HEK293T (cell line): ENCODE measurements at places on chromosomes 16 and 17.

DNA sequence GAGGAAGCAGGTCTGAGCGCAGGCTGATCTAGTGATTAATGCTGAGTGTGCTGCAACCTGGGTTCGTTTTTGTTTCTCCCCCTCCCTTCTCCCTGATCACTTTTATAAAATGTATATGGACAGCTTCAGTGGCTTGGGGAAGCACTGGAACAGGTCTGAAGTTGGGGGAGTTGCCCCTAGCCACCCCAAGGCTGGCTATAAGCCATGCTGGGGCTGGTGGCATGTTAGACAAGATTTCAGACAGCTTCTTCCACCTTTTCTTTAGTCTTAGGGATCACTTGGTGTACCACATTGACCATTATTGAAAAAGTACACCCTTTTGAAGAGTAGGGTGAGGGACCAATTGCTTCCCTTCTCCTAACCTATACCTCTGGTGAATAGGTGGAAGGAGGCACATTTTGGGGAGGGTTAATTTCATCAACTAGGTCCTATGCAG lies 3.8 kb upstream of the VAC14 start:
- DNase-seq: no peak

GRCh38 chr16:53083119-53083518 lies 28.3 kb downstream of the CHD9 start:
- no peak for DNase-seq

GRCh38 chr16:75644240-75645012 lies 3.0 kb downstream of the KARS1 start:
- DNase-seq: no peak

GRCh38 chr17:50123649-50124349 lies 6.2 kb downstream of the SAMD14 start:
- DNase-seq: peak; percentile 69

GRCh38 chr17:44327715-44328449 lies 3.3 kb upstream of the SLC25A39 start:
- no peak for DNase-seq

- no peak for DNase-seq
Observed at GRCh38 chr17:60640503-60640902, 37.1 kb upstream of the BCAS3 start.

DNA sequence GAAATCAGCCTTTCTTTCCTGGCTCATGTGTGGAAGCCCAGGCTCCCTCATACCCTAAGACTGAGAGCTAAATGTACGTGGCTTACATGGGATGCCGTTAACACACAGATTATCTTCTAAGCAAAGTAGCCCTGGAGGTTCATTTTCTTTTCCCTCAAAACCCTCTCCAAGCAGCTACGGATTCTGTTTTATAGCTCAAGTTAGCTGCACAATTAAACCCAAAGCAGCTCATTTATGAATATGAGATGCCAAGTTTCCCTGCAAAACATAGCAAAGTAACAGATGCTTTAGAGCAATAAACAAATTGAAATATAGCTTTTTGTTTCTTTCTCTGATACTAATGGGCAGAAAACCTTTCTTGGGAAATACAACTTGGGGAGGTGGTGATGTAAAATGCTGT lies 72.0 kb downstream of the HS3ST2 start:
- no peak for DNase-seq
